NCI-H1105 (cell line): ENCODE measurements at places on chromosomes 2 and 18.

DNA sequence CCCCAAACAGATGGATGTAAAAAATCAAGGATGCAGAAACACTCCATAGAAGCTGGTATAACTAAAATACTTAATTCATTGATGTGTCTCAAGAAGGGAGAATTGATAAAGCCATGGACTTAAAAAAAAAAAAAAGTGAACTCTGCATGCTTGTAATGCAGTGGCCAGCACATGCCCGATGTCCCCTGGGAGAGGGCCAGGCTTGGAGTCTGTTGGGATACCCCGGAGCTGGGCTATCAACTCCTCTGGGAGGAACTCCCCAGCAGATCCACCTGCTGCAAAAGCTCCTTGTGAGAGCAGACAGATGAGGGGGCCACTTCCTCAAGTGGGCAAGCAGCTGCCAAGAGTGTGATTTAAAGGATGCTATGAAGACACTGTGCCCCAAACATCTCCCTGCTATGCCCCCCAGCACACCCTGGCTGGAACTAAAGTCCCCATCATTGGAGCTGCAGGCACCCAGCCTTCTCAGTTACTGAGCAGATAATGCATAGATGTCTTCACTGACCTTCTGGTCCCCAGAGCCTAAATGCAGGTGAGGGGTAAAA, 311.5 kb upstream of the ID2 start:
- no peak for DNase-seq

DNA sequence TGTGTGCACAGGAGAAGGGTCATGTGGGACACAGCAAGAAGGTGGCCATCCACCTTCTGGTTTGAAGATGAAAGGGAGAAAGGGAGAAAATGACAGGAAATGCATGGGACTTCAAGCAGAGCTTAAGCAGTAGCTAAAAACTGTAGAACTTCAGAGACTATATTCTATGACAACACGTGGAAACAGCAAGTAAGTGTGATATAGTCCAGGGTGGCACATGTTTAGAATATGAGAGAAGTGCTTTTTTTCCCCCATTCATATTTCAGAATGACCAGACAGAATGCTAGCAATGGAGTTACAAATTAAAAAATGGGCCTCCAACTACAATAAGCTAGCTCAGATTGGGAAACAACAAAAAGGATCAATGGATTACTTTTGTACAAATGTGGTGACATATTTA, 1042.2 kb downstream of the TMEM182 start:
- DNase-seq, result no peak

DNA sequence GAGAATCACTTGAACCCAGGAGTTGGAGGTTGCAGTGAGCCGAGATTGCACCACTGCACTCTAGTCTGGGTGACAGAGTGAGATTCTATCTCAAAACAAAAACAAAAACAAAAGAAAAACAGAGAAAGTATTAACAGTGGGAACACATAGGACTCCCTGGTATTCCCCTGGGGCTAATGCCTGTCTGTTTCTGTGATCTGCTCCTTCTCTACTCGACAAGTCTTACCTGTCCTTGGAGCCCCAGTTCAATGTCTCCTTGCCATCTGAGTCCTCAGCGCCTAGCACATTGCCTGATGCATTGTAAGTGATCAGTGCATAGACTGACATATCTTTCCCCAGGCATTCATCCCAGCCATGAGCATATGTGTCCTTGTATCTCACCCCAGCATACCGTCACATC, 85.8 kb downstream of the ASAP2 start:
- DNase-seq, result no peak

GRCh38 chr18:54673936-54674335, 82.9 kb downstream of the DYNAP start:
- DNase-seq, result no peak

- no peak for DNase-seq
Measured at GRCh38 chr18:61556862-61557261, 223.6 kb downstream of the CDH20 start.

DNA sequence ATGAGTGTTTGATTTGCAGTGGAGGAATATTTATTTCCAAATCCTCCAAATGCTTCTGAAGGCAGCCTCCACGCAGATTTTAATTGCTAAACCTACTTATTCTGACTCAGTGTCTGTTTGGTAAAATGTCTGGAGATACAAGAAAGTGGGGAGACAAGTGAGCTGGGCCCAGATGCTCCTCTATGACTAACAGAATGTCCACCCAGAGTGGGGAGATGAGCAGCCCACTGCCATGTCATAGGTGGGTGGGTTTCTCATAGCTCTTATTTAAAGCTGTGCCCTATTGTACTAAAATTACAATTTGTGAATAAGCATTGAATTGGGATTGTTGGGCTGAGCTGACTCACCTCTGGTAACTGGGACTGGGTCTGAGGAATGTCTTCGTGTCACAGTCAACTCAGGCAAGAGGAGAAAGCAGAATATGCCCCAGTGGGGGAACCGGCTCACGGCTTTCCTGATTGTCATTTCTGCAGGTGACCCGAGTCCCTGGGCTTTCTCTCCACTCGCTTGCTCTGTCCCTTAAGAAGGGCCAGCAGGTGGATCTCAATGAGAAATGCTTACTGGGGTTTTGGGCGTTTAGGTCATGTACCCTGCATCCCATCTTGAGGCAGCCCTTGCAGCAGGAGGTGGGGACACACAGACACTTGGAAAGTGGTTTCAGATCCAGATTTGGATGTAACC, 116.3 kb upstream of the SPRED2 start:
- no peak for DNase-seq

DNA sequence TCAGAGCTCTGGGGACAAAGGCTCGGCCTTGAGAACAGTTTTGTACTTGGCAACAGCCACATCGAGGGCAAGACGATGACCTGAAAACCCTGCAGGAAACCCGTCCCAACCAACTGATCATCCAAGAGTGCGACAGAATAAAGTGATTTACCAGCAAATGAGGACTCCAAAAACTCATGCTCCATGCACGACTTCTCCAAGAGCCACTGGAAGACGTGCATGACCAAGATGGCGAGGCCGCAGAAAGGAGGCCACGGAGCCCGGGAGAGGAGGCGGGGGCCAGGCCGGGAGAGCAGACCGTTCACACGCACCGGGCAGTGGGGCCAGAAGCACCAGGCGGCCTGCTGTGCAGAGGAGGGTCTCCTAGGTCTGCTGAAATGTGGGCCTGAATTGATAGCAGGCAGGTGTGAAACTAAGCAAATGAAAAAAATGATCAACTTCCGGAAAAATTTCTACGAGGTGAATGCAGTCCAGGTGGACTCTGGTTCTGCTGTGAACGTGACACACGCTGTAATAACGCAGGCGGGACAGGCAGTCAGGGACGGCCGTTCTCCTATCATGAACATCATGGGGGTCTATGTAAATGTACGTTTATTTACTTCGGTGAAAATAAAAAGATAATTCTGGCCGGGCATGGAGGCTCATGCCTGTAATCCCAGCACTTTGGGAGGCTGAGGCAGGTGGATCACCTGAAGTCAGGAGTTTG, 252.2 kb downstream of the HDAC4 start:
- no peak for DNase-seq

DNA sequence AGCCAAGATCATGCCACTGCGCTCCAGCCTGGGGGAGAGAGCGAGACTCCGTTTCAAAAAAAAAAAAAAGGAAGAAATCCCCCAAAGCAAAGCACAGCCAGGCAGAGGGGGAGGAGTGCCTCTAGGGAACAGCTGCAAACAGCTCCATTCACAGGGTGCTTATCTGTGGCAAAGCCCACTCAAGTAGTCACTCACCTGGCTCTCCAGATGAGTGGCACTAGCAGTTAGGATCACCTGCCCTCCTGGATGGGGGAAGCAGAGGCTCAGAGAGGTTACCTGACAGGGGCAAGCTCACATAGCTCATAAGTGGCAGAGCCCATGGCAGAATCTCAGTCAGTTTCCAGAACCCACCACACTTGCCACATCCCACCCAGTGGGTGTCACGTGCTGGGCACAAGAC, 30.3 kb downstream of the TFCP2L1 start:
- DNase-seq, result peak; percentile 88

- DNase-seq, result no peak
Measured at GRCh38 chr18:49967636-49968313, 154.4 kb upstream of the ACAA2 start.

- DNase-seq, result no peak
Measured at GRCh38 chr18:49848115-49848514, 34.8 kb upstream of the ACAA2 start.

GRCh38 chr2:54437588-54437987, 18.5 kb upstream of the SPTBN1 start:
- no peak for DNase-seq

- no peak for DNase-seq
Measured at GRCh38 chr2:54347622-54348021, 91.6 kb upstream of the TSPYL6 start.

DNA sequence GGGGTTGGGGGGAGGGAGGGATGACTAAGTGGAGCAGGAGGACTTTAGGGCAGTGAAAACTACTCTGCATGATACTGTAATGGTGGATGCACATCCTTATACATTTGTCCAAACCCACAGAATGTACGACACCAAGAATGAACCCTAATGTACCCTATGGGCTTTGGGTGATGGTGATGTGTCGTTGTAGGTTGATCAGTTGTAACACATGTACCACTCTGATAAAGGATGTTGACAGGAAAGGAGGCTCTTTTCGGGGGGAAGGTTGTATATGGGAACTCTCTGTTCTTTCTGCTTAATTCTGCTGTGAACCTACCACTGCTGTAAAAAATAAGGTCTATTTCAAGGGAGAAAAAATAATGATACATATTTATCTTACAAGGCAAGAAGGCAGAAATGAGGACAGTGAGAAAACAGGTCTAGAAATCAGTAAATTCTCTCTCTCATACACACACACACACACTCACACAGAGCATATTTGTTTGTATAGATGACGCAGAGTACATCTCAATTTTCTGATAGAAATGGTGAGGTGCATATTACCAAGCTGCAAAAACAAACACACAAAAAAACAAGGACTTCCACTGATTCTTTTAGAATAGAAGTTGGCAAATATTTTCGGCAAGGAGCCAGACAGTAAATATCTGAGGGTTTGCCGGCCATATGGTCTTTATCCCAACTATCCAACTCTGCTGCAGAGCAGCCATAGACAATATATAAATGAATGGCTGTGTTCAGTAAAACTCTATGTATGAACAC, 20.2 kb downstream of the FAM124B start:
- no peak for DNase-seq
